SJCRH30 (cell line): ENCODE measurements at places on chromosomes 13 and 19.

GRCh38 chr19:34259367-34260095, 5.2 kb downstream of the GARRE1 start:
- DNase-seq, result no peak

DNA sequence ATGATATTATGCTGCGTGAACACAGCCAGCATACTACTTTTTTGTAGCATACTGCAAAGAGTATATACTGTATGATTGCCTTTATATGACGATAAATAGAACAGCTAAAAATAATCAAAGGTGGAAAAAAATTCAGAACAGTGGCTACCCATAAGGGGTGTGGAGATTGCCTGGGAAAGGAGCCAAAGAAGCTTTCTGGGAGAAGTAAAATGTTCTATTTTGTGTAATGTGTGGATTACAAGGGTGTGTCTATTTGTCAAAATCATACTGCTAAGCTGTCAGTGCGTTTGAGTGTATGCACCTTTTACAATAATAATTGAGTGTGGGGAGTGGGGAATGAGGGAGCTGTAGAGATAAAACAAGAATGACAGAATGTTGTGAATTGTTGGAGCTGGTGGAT, 45.2 kb upstream of the MTIF3 start:
- DNase-seq, result no peak

GRCh38 chr13:108851660-108852059, 222.2 kb downstream of the MYO16 start:
- DNase-seq, result no peak

DNA sequence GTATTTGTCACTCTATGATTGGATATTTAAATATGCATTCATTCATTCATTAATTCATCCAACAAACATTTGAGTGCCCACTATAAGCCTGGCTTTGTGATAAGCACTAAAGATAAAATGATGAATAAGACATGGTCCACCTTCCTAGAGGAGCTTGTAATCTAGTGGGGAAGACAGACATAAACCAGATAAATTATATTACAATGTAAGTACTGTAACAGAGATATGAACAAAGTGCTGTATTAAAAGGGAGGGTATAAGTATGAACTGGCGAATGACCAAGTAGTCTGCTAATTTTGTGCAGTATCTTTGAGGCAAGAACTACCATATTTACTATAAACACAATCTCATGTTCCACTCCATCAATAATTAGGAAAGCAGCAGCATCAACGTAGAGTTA, 88.2 kb downstream of the RBM26 start:
- DNase-seq, result no peak

DNA sequence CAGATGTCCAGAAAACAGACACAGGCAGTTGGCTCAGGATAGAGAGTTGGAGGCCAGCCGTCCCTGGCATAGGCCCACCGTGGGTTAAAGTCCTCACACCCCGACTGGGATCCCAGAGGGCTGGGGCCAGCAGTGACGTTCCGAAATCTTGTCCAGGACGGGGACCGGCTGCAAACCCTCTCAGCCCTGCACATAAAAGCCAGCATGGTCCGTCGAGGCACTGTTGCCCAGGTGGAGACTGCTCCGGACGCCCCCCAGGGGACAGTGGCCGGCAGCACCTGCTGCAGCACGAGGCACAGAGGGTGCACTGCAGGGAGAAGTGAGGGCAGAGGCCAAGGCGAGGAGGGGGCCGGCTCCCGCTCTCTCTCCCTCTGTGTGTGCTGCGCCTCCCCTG, 4.3 kb upstream of the IFNL2 start:
- no peak for DNase-seq

GRCh38 chr13:43363156-43363953, 340.0 kb downstream of the DNAJC15 start:
- no peak for DNase-seq

GRCh38 chr19:44891016-44891882, at the start of gene TOMM40:
TOMM40 (plus strand) TSS chr19:44891254; CDS start chr19:44891416, 162 bp downstream.
- peak; percentile 100 for DNase-seq

DNA sequence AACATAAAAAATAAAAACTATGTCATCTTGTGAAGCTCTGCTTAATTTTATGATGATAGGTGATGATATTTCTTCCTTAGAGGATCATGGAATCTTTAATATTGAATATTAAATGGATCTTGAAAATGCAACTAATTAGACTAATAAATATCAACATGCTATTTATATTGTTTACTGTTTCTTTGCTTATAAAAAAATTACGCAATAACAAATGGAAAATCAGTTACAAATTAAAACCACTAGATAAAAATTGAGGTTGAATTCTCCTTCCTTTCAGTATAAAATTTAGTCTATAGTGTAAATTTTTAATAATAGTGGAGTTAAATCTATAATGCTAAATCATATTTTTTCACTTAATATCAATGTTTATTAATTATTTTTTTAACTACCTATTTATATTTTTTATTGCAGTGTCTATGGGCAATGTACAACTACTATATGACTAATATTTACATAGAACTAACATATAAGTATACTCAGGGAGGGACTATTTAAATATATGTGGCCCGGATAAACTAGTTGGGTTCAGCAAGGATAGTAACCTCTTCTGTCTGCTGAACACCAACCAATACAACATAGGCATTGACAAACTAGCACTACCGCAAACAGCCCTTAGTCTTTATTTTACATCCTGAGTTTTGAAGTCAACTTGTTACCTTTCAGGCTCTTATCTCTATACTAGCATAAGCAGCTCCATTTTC, 628.0 kb downstream of the EFNB2 start:
- DNase-seq, result no peak

- DNase-seq, result no peak
These were observed 211.2 kb upstream of the RXFP2 start for GRCh38 chr13:31528176-31528575.

GRCh38 chr13:76035711-76036110, 399.6 kb downstream of the LMO7 start:
- no peak for DNase-seq

GRCh38 chr13:77339408-77339807, 12.5 kb upstream of the MYCBP2 start:
- no peak for DNase-seq

DNA sequence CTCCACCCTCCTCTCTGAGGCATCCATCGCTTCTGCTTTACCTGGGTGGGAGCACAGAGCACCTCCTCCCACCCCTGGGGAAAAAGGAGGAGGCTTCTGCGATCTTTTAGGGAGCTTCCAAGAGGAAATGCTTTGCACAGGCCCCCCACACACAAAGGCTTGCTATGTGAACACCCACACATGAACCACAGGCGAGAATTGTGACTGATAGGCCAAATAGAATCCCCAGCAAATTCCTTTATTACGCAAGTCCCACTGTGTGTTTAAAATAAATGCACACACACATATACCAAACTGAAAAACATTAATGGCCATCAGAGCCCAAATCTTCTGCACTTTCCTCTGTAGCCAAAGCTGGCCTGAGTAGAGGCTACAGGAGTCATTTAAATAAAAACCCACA, 50.6 kb downstream of the HSPH1 start:
- DNase-seq, result no peak

DNA sequence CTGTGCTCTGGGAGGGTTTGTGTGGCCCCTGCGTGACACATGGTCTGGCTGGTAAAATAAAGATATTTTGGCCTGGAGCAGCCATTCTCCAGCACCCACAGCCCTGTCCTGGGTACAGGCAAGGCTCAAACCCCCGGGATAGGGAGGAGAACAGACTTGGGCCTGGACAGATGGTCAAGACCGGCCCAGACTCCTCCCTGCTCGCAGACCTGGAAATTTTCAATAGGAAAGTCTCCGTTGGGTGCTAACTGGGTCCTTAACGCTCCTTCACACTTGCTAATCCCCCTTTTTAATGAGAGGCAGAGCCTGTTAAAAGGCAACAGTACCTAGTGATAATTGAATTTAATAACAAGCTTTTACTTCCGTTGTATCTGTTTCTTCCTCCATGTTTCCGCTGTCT, 2.5 kb downstream of the PALM start:
- DNase-seq, result no peak

GRCh38 chr13:74620711-74621110, 486.5 kb upstream of the KLF12 start:
- DNase-seq, result no peak

DNA sequence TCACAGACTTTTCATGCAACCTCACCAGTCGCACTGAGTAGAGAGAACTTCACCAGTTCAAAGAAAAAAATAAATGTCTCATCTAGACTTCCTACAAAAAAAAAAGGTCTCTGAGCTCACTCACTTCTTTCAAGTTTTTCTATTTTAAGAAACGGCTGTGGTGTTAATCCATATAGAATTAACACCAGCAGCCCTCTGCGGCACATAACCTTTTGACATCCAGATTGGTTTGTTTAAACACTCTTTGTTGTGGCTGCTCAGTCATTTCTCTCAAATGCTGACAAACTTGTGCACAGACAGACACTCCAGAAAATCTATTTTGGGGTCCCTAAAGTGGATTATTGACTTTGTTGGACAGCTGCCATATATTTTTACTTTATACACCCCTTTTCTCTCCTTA, 874.9 kb downstream of the EFNB2 start:
- no peak for DNase-seq

GRCh38 chr13:75670496-75670895, 34.4 kb downstream of the LMO7 start:
- no peak for DNase-seq

GRCh38 chr13:109569958-109570711, 216.2 kb downstream of the IRS2 start:
- DNase-seq, result no peak

DNA sequence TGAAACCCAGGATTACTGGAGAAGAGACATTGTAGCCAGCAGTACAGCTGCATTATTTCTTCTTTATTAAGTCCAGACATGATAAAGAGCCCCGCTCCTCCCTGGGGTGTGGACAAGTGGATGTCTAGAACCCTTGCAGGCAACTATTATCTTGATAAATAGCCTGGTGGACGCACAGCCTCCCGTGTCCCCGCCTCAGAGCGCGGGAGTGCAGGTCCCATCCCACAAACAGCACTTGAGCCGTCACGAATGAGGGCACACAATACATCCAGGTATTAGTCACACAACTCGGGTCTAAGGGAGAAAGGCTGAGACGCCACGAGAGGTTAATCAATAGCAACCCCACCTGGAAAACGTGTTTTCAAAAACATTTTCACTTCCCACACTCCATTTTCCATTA, 213.2 kb upstream of the SOX1 start:
- no peak for DNase-seq

GRCh38 chr19:40539070-40539469, 37.6 kb upstream of the SHKBP1 start:
- no peak for DNase-seq

DNA sequence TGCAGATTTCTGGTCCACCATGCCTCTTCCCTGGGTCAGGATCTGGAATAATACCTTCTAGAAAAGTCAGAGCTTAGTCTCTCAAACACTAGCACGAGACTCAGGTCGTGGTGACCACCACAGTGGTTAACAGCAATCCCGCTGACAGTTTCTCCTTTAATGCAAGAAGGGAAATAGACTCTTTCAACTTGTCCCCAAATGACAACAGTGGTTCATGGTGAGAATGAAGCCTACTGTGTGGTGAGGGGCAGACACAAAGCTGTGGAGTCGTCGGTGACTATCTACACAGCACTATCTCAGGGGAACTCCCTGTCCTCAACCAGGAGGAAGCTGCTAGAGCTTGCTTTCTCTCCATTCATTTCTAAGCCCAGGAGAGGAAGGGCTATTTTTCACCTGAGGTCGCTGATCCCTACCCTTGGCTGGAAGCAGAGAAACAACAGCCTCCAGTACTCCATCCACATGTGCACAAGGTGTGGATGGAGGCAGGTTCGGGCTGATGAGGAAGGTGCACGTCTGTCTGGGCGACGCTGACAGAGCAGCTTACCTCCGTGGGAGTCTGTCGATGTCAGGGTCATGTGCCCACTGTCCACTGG, 72.4 kb downstream of the STK24 start:
- DNase-seq, result no peak
